ENCODE measurements at places on chromosomes 1 and 21. TPM values are rescaled to one million over a fixed set of nuclear protein-coding genes. Genes with fewer than 3 reads are reported as not detected.

DNA sequence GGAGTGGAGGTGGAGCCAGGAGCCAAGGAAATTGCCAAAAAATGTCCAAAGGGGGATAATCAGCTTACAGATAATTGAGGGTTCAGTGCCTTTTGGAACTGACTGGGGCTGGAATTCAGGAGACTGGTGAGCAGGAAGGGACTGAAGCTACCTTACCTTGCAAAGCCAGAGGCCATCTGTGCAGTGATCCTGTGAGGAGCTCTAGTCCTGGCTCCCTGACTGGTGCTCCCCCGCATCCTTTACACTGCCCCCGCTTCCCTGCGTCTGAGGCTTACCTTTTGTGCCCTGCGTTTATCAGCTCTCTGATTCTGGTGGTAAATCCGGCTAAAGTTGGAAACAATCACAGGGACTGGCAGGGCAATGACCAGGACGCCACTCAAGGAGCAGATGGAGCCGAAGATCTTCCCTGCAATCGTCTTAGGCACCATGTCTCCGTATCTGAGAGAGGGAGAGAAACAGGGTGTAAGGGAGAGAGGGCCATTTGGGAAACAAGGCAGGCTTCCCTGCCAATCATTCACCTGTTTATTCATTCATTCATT lies 31.0 kb downstream of the DDX20 start:
- no peak for DNase-seq
- no peak overlapping the region for H3K4me3 ChIP-seq
- no peaks in the 10 kb centered on the region for H3K4me1 ChIP-seq
- no peaks in the 10 kb centered on the region for H3K36me3 ChIP-seq
- peaks cover 33% of the 10 kb centered on the region for H3K27me3 ChIP-seq

KRTAP19-3 gene
- polyA plus RNA-seq, result not detected

SLAMF7 gene
- 5.8 TPM for polyA plus RNA-seq

DNA sequence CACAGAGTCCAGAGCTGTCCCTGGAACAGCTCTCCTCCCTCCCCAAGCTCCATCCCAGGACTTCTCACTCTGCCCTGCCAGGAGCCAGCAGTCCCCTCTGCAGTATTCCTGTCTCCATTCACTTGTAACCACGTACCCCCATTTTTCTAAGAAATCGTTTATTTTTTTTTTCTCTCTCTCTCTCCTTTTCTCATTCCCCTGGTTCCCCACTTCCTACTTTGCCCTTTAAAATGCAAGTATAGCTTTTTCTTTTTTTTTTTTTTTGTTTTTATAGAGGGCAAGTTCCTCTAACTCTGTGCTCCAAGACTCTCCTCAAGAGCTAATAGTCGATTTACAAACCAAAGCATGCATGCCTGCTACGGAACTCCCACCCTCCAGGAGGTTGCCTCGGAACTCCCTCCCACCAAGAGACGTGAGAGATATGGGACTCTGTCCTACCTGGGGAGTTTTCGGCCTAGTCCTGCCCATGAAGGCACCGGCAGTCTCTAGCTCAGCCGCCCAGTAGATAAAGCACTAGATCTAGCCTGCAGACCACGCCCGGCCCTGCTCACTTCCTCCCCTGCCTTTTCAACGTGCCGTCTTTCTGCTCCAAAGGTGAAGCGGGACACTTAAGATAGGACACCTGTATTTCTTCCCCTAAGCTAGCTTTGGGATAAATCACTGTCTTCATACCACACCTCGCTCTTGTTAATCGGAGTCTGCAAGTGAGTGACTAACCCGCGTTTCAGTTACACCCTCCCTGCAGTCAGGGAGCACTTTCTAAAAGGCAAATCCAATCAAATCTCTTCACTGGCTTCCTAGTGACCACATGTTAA lies 27.7 kb downstream of the TNFRSF9 start:
- H3K4me3 ChIP-seq, result peak overlapping the region; percentile 4
- no peaks in the 10 kb centered on the region for H3K27me3 ChIP-seq
- peak; percentile 7 for DNase-seq
- no peaks in the 10 kb centered on the region for H3K36me3 ChIP-seq

GRCh38 chr1:10888791-10889649 lies 92.6 kb upstream of the CASZ1 start:
- no peak for DNase-seq
- H3K27me3 ChIP-seq, result peaks cover 38% of the 10 kb centered on the region
- H3K27ac ChIP-seq, result no peak overlapping the region
- H3K4me3 ChIP-seq, result no peak overlapping the region
- H3K36me3 ChIP-seq, result no peaks in the 10 kb centered on the region

- no peak overlapping the region for H3K4me3 ChIP-seq
- no peak overlapping the region for H3K27ac ChIP-seq
- no peaks in the 10 kb centered on the region for H3K27me3 ChIP-seq
- H3K4me1 ChIP-seq, result no peaks in the 10 kb centered on the region
These were observed 38.2 kb downstream of the DHX9 start for GRCh38 chr1:182877331-182877730.

DNA sequence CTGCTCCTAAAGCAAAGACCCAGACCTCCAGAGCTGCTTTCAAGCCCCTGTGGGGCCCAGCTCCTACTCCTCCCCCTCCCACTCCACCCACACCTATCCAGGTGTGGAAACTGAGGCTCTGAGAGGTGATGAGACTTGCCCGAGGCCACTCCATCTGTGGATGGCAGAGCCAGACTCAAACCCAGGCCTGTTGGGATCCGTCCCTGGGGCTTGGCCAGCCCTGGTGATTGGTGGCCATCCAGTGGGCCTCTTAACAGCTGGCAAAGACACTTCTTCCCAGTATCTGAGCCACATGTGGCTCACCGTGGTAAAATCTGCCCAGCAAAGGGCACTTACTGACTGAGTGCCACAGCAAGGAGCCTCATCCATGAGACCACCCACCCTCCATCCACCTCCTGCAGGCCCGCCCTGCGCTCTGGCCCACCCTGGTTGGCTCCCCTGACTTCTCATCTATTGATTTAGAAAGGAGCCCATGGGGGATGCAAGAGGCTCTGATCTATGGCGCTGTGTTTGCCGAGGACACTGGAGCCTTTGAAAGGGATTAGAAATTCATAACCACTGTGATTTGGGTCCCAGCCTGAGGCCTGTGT lies 398.5 kb downstream of the PTPRU start:
- no peak overlapping the region for H3K27ac ChIP-seq
- no peak overlapping the region for H3K4me3 ChIP-seq
- no peak for DNase-seq
- H3K4me1 ChIP-seq, result no peaks in the 10 kb centered on the region
- no peaks in the 10 kb centered on the region for H3K36me3 ChIP-seq
- H3K27me3 ChIP-seq, result no peaks in the 10 kb centered on the region

TMPRSS15 gene
- polyA plus RNA-seq, result 0.01 TPM

DNA sequence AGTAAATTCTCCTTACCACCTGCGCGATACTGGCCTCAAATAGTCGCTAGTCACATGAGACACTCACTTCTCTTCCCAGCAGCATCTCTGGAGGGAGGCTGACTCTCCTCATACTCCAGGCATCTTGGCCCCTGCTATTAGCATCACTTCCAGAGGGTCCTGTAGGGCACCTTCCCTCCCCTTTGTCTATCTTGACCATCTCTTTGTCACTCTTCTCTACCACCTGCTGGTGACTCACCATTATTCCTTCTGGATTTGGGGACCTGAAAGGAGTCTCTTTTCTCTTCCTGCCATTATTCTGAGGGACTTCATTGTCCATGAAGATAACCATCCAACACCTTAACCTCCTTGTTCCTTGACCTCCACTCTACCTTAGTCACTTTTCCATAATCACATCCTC lies 31.7 kb upstream of the GPR37L1 start:
- peaks cover 29% of the 10 kb centered on the region for H3K4me1 ChIP-seq
- no peak overlapping the region for H3K27ac ChIP-seq
- H3K36me3 ChIP-seq, result no peaks in the 10 kb centered on the region
- H3K4me3 ChIP-seq, result no peak overlapping the region

GRCh38 chr1:220516722-220517042 lies 11.3 kb upstream of the MARK1 start:
- H3K4me1 ChIP-seq, result no peaks in the 10 kb centered on the region
- DNase-seq, result no peak
- H3K36me3 ChIP-seq, result no peaks in the 10 kb centered on the region

GRCh38 chr1:47524272-47524671 lies 86.4 kb downstream of the FOXD2 start:
- no peaks in the 10 kb centered on the region for H3K36me3 ChIP-seq
- no peaks in the 10 kb centered on the region for H3K4me1 ChIP-seq
- DNase-seq, result no peak
- H3K4me3 ChIP-seq, result no peak overlapping the region
- H3K27ac ChIP-seq, result no peak overlapping the region

FCRL6 gene
- polyA plus RNA-seq, result 0.69 TPM

ELAPOR1 gene
- 66.0 TPM for polyA plus RNA-seq
